ENCODE measurements at places on chromosomes 5 and 9.

GRCh38 chr5:180472269-180472668 lies 21.9 kb upstream of the CNOT6 start:
- no peak for DNase-seq

DNA sequence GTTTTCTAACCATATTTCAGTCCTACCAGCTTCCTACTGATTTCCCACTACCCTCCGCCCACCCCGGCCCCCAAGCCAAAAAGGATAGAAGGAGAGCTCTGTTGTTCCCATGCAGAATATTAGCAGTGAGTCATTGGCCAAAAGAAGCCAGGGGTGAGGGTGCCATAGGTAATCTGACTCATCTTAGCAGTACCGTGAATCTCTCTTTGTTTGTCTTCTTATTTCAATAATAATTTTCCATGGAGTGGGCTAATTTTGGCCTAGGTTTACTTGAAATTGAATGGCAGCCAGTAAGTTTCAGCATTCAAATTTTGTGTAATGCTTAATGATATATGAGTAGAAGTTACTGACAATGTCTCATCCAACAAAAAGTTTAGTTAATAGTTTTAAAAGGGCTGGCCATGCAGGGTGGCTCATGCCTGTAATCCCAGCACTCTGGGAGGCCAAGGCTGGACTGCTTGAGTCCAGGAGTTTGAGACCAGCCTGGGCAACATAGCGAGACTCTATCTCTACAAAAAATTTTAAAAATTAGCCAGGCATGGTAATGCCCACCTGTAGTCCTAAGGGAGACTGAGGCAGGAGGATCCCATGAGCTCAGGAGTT lies 74.2 kb downstream of the C9orf152 start:
- DNase-seq = no peak

- DNase-seq = peak; percentile 82
These were observed at the start of gene ACOT12 for GRCh38 chr5:81393783-81394718. Gene ACOT12, minus strand, starts transcription at chr5:81394134. Its CDS starts 20 bp downstream, at chr5:81394114.

DNA sequence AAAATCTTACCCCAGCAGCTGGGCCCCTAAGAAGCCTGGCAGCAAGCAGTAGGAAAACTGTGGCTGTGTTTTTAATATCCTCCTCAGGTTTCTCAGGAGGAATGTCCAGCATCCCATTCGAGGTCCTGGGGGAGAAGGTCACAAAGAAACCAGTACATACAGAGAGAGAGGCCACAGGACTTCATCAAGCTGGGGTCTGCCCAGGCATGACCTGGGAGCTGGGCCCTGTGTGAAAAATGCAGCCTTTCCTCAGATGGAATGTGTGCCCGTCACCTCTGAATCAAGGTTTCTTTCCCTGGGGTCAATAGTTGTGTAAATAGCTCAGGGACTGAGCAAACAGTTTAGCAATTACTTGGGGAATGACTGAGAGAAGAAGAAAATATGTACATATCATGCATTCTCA lies 33.9 kb upstream of the RAD23B start:
- DNase-seq = peak; percentile 15

DNA sequence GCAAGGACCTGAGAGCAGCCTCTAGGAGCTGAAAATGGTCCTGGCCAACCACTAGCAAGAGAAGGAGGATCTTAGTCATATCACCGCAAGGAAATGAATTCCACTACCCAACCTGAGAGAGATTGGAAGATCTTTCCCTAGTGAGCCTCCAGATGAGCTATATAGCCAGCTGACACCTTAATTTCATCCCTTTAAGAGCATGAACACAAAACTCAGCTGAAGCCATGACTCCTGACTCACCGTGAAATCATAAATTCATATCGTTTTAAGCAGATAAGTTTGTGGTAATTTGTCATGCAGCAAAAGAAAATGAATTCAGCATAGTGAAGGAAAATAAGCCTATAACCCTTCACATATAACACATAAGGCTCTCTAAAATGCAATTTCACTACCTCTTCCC lies 23.5 kb downstream of the MAPKAP1 start:
- no peak for DNase-seq
